Omental fat pad (tissue), 4 donors: ENCODE measurements at places on chromosomes 7 and 10.

- no peak for DNase-seq
These were observed 2.3 kb downstream of the UNCX start for GRCh38 chr7:1234881-1235500.

- DNase-seq = no peak
These were observed 37.2 kb upstream of the BMPER start for GRCh38 chr7:33868166-33868565.

- DNase-seq = no peak
These were observed 53.4 kb upstream of the PCDH15 start for GRCh38 chr10:54854389-54854788.

DNA sequence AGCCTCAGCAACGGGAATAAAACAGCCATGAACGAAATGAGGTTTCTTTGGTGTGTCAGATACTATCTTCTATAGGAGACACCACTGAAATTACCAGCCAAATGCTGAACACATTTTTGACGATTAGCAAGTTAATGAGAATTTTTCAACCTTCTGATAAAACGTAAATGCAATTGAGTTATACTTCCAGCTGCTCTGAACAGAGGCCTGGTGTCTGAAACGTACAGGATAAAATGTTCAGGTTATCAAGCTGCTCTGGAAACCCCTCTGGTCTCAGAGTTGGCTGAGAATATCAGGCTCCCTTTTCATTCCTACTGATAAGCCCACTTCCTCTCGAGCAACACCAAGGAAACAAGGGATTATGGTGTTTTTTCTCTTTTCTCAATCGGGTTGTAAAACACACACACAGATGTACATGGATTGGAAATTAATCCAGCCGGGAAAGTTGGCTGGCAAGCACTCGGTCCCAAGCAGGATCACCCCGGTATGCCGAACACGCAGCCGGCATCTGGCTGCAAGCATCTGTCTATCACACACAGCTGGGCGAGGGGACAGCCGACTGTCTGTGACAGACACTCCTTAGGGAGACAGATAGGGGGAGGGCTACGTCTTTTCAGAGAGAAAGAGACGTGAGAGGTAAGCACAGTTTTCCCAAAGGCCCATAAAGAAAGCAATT, 171.8 kb downstream of the PRKAG2 start:
- DNase-seq = no peak

- DNase-seq = no peak
These were observed 509.7 kb upstream of the AKR1E2 start for GRCh38 chr10:4316161-4316810.

DNA sequence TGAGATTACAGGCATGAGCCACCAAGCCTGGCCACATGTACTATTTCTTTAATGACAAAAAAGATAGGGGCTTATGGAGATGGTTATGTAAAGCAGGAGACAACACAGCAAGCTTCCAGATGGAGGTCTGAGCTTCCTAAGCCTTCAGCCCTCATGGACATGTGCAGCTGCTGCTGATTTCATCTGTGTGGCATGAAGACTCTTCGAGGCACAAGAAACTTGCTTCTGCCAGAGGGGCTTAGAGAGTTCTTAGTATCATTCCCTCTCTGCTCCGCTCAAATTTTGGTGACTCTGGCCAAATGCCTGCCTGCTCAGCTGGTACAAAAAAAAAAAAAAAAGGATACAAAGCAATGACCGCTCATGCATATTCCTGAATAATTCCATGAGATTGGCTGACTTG, 552.5 kb downstream of the TYW1 start:
- no peak for DNase-seq

DNA sequence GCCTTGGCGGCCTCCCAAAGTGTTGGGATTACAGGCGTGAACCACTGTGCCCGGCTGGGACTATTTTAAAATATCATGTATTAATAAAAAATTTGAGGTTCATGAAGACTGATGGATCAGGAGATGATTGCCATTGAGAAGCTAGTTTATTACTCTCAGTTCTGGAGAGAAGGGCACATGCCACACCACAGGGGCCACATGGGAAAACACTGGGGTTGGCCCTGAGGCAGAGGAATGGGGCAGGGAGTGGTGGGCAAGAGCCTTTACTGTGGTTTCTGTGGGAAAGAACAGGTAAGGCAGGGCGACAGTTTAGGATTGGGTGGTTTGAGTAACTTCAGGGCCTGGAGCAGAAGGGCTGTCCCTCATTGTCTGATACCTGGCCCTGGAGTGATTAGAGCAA, 6.8 kb upstream of the TBRG4 start:
- DNase-seq = no peak
